Stimulated activated CD8-positive, alpha-beta memory T cell treated with anti-CD3 and anti-CD28 coated beads, Interleukin-15, amount 100 ng/mL, for 1 hour (primary cell): ENCODE measurements at places on chromosomes 3 and 15.

- DNase-seq: no peak
These were observed 105.8 kb upstream of the ARL6 start for GRCh38 chr3:97658668-97659285.

DNA sequence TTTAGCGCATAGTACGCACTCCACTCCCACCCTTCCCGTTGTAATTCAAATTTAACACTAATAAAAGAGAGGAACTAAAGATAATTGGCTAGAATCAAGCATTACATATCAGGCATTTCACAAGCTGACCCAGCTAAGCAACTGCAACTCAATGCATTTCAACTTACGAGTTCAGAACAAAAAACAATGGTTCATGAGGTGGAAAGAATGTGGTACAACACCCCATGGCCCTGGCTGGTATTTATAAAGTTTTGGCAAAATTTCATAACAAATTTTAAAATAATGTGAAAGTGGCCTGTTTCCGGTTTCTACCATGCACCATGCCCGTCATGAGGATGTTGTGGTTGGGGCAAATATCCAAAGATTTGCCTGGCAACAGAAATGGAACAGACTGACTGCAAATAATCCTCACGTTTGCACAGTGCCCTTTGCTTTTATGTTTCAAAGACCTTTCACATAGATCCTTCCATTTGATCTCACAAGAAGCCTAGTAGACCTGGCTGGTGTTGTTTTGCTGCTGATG is 455.3 kb upstream of the NR2F2 start:
- DNase-seq: no peak

DNA sequence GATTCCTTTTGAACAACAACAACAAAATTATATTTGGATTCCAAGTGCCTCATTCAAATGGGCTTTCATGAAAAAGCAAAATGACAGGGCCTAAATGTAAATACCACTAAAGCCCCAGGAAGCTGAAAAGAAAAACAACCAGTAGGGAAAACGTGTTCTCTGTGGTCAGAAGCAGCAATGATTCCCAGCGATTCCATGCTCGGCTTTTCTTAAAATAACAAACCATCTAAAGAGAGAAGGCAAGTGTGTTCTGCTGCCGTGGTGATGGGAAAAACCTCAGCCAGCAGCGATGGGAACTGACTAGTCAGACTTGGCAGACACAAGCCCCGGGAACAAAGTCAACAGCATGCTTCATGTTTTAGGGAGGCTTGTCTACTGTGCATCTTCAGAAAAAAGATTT is 153.6 kb downstream of the TNIK start:
- no peak for DNase-seq

- no peak for DNase-seq
These were observed 570.6 kb upstream of the ROBO1 start for GRCh38 chr3:80338366-80338765.

- no peak for DNase-seq
These were observed 9.9 kb downstream of the CEP152 start for GRCh38 chr15:48800811-48801455.

GRCh38 chr3:13116426-13116825 is 43.2 kb upstream of the IQSEC1 start:
- DNase-seq: no peak

- no peak for DNase-seq
These were observed 10.6 kb upstream of the RFX7 start for GRCh38 chr15:56254265-56254664.

DNA sequence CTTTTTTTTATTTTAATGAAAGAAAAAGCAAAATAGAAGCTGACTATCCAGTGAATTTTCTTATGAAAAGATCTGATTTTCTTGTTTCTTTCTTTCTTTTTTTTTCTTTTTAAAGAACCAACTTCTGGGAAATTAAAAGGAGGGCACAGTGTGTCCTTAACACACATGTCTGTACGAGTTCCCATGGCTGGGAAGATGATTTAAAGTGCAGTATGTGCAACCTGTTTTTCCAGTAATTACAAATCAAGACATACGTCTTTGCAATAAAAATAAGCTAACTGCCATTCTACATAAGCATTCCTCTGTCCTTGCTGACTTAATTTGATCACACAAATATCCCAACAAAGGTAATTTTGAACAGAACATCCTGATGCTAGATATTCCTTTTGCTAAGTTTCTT is 416.1 kb downstream of the ROBO1 start:
- no peak for DNase-seq

DNA sequence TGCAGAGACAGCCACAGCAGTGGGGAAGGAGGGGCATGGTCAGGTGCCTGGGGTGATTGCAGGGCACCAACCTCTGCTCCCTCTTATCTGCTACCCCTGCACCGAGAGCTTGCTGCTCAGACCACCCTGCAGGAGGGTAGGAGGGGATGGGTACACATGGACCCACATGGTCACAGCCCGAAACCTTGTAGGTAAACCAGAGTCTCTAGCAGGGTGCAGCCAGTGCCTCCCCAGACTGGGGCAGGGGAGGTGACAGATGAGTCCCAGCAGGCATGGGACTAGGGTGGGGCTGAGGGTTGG is 49.2 kb downstream of the FAH start:
- no peak for DNase-seq

DNA sequence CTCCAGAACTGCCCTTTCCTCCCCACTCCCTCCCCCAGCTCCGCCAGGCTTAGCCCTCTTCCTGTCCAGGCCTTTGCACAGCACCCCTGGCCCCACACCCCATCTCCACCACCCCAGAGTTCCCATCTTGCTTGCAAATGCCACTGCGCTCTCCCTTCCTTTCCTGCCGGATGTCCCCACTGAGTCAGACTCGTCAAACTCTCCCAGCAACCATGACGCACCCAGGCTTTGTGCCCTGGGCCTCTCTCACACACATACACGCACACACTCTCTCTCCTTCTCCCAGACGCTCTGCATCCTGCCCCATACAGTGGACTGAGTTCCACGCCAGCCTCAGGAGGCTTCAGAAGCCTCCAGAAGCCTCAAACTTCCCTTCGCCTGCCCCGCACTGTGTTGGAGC is 2.8 kb upstream of the CCDC9B start:
- no peak for DNase-seq
